Esophagus mucosa (tissue), 1 donor: ENCODE measurements at places on chromosomes 7 and 10. TPM values are rescaled to one million over a fixed set of nuclear protein-coding genes. Genes with fewer than 3 reads are reported as not detected.

The CDNF gene
- 1.2 TPM for total RNA-seq

The TRIM50 gene
- not detected for total RNA-seq

The NPSR1 gene
- total RNA-seq, result not detected

The SFTPD gene
- 2.0 TPM for total RNA-seq

The LRRN3 gene
- not detected for total RNA-seq

The AOAH gene
- 1.7 TPM for total RNA-seq

The GRM3 gene
- not detected for total RNA-seq

The SEMA3A gene
- total RNA-seq, result 0.56 TPM

The LHFPL3 gene
- not detected for total RNA-seq
